ENCODE measurements at places on chromosomes 5 and 9.

DNA sequence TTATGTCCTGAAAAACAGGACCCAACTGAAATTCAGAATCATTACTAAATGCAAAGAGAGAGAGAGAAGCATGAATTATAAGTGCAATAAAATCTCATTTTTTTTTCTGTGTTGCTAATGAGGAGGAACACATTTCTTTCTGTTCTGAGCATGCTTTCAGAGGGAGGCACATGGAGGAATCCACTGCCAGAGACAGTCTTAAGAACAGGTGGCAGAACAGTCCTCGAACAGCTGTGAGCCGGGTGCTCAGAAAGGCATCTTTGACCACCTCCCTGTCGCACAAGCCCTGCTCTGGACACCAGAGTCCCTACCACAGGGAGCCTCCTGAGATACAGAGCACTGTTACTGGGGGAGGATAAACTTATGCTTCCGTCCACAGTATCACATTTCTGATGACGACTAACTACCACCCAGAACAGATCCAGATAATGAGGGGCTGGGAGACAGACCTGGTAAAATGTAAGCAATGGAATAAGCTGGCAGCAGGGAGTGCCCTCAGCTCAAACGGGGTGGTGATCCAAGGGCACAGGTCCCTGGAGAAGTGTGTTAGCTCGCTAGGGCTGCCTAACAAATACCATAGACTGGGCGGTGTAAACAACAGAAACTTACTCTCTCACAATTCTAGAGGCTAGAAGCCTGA, 134.0 kb downstream of the SLC1A3 start:
- DNase-seq: no peak

- no peak for DNase-seq
These were observed 21.0 kb downstream of the NR2F1 start for GRCh38 chr5:93603793-93604643.

- no peak for DNase-seq
These were observed 69.8 kb downstream of the YIPF5 start for GRCh38 chr5:144100702-144101101.

DNA sequence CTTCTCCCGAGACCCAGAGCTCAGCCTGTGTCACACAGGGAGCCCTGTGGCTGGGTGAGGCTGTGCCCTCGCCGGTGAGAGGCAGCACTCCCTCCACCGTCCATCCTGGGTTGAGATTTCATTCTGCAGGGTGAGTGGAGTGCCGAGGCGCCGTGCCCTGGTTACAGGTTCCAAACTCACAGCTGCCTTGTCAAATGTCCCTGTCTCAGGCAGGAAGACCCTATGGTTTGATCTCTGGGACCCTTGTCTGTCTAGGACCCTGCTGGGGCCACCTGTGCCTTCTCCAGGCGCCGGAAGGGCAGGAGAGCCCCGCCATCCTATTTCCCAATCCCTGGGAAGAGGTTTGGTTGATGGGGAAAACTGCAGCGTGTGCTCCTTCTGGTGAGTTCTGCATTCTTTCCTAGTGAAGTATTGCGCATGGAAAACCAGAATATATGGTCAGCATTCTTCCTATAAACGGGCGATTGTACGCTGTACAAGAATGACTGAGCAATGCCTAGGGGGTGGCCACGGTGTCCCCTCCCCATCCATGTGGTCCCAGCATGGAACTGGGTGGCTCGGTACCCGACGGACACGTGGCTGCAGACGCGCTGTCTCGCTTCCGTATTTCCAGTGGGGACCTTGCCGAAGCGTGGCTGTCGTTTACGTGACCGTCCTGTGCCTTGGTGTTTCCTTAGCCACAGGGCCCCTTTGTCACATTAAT, 95.9 kb upstream of the COL5A1 start:
- DNase-seq: no peak

DNA sequence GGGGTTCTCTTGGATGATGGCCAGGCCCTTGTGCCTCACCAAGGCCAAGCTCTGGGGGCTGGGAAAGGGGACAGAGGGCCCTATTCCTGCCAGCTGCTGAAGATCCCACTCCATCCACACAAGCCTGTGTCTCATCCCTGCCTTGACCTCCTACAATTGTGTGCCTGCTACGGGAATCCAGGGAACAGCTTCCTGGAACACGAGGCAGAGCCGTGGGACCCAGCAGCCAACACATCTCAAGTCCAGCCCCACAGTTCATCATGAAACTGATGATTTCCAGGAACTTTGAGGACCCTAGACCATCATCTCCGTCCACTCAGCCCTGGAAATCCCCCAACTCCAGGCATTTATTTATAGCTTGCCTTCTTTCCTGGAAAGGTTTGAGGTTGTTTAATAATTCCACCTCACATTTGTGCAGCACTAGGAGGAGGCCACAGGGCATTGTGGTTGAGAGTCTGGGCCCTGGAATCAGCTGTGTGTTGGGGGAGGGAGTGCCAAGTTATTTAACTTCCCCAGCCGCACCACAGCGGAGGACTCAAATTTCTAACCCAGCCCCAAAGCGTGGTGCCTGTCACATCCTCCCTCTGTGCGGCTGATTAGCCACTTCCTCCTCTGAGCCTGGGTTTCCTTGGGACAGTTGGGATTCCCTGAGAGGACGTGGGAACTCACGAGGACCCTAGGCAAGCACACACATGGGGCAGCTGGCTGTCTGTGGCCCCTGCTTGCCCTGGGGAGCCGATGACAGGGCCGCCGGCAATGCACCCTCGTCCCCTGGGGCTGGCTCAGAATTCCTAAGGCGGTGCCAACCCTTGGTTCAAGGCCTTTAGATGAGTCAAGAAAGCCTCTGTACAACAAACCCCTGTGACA, 58.2 kb upstream of the GGTA1 start:
- no peak for DNase-seq

DNA sequence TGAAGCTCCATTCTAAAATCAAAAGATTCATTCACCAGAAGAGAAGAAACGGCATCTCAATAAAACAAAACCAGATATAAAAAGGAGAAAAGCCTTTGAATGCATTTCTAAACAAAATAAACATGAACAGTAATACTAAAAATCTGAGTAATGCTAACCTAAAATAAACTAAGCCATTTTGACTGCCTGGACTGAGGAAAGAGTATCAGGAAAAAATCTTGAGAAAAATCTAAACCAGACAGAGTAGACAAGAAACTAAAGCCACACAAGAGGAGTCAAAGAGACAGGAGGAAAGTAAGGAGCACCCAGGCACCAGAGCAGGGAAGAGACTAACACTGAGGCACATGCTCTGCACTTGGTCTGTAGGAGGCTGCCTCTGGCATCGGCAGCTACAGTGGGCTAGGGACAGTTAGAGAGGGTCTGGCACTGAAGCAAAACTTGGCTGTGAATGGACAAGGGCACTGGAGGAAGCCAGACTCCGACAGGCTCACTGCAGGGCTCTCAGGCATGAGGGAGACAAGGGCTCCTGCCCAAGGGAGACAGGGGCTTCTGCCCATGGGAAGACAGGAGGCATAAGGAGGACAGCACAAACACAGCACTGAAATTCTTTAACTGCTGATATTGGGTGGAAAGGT, 50.2 kb downstream of the DROSHA start:
- no peak for DNase-seq

DNA sequence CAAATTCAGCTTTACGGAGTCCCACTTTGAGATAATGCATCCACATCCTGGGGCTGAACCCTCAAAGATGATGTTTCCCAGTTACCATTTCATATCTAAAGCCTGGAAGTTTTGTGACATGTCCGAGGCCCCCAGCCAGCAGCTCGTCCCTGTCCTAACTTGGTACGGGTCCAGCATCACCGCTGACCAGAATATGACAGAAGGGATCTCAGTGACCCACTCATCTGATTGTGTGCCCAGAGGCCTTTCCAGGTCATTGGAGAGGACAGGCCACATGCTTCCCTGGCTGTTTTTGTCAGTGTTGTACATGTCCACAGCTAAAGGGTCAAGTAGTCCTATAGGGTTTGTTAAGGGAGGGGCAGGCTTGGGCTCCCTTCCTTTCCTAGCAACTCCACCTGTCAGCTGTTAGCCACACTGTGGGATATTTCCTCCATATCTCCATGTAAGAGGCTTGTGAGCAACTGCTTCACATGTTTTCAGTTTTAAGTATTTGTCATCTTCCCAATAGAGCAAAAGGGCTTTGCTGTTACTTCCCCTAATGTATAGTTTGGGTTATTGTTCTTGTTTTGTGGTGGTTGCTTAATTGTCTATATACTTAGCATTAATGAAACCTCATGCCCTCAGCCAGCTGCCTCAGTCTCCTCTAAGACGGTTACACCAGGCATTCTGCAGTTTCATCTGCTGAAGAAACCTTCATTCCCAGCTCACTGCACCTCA, 33.4 kb downstream of the SECISBP2 start:
- DNase-seq: no peak

DNA sequence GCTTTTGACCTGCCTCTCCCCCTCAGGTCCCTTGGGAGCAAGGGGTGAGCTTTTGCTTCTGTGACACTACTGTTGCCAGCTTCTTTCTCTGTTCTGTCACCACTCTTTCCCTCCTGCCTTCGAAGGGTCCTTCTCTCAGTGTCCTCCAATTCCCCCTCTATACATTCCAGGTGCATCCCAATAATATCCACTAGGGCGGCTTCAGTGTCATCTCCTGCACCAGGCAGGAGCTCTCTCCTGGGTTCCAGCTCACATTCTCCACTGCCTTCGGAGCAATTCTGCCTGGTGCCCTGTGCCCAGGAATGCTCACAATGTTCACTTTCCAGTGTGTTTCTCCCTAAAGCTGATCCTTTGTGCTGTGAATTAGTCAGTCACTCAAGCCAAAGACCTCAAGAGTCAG, 83.9 kb upstream of the CXCL14 start:
- DNase-seq: no peak

GRCh38 chr5:145539201-145539600, 295.9 kb downstream of the PRELID2 start:
- DNase-seq: no peak

Measured in activated CD8-positive, alpha-beta memory T cell treated with anti-CD3 and anti-CD28 coated beads for 1 hour (primary cell).